ENCODE measurements at places on chromosomes 1 and 21.
A peak's percentile ranks its signal among the peaks of the same experiment; 100 is the strongest.

DNA sequence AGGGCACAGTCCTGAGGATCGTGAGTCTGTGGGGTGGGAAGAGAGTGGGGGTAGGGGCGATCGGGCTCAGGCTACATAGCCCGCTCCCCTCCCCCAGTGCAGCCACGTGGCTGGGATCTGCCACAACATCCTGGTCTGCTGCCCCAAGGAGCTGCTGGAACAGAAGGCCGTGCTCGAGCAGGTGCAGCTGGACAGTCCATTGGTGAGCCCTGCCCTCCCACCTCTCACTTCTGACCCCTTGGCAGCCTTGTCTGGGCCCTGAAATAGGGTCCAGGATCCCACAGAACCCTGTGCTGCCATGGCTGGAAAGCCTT is 5.0 kb downstream of the CNKSR1 start:
- DNase-seq: no peak

GRCh38 chr1:175935566-175936115 is 192.2 kb upstream of the TNR start:
- DNase-seq: no peak

DNA sequence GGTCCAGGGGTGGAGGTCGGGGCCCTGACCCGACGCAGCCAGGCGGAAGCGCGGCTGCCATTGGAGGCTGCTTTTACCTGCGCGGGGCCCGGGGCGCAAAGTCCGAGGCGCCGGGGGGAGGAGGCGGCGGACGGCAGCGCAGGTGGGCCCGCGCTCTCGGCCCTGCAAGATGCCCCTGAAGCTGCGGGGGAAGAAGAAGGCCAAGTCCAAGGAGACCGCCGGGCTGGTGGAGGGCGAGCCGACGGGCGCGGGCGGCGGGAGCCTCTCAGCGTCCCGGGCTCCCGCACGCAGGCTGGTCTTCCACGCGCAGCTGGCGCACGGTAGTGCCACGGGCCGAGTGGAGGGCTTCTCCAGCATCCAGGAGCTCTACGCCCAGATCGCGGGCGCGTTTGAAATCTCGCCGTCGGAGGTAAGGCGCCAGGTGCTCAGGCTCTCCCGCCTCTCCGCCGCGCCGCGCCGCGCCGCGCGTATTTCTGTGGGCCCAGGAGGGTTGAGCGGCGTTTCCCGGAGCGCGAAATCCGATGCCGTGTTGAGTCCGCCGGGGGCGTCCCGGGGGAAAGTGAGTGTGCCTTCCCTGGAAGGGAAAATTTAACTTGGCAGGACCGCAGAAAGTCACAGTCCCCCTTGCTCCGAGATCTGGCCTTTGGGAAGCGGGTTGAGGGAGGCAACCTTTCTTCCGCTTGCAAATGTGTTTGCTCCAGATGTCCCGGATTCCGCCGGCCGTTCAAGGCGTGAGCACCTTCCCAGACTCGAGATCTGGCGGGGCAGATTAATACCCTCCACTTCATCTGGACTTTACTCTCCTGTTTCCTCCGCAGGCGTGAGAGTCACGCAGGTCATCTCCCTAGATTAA is at the start of gene GIPC2:
GIPC2 (plus strand) TSS at position 41 of the 853 bp plus-strand sequence; CDS start at position 170, 129 bp downstream.
- DNase-seq: no peak

DNA sequence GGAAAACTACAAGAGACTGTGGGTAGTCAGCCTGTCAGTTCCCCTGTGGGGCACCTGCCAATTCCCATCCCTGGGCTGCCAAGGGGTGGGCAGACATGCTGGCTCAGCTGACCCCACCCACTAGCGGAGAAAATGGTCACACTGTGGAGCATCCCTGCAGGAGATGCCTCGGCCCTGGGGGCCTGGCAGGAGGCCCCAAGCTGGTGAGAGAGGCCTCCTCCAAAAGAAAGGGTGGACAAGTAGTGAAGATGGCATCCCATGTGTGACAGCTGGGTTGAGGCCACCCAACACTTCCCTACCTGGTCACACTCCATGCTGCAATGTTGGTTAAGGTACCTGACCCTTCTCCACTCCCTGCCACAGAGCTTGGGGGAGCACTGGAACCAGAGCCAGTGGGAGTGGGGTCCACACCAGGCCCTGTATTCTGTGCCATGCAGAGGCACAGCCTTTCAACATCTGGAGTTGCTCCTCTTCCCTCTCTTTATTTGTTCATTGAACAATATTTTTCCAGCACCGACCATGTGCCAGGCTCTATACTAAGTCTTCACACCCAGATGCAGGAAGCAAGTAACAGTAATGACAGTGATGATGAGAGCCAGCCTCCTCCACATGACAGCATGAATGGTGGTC is 59.5 kb downstream of the KLHDC7A start:
- DNase-seq: no peak

- no peak for DNase-seq
Observed at GRCh38 chr21:36237441-36237840, 80.8 kb downstream of the DOP1B start.

DNA sequence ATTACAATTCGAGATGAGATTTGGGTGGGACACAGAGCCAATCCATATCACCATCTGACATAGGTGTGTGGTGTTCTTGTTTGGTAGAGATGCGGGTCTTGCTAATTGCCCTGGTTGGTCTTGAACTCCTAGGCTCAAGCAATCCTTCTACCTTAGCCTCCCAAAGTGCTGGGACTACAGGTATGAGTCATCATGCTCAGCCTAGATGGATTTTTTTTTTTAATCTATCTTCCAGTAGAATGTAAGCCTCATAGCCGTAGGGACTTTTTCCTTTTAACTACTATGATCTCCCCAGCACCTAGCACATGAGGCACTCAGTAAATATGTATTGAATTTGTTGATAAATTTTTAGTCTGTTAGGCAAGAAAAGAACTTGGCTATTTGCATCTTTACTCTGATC is 94.6 kb upstream of the TENT5C start:
- DNase-seq: no peak

DNA sequence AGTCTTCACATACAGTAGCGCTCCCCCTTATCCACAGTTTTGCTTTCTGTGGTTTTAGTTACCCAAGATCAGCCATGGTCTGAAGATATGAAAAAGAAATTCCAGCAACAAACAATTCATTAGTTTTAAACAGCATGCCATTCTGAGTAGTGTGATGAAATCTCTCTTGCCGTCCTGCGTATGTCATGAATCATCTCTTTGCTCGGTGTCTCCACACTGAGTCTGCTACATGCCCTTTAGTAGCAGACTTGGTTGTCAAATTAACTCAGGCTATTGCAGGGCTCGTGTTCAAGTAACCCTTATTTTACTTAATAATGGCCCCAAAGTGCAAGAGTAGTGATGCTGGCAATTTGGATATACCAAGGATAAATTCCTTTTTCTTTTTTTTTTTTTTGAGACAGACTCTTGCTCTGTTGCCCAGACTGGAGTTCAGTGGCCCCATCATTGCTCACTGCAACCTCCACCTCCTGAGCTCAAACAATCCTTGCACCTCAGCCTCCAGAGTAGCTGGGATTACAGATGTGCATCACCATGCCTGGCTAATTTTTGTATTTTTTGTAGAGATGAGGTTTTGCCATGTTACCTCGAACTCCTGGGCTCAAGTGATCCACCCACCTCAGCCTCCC is 22.6 kb downstream of the PHACTR4 start:
- DNase-seq: peak; percentile 77

- no peak for DNase-seq
Observed at GRCh38 chr1:106600626-106601025, 455.8 kb upstream of the PRMT6 start.

GRCh38 chr1:53303726-53304515 is 23.9 kb downstream of the LRP8 start:
- no peak for DNase-seq

GRCh38 chr1:218463194-218464156 is 118.3 kb downstream of the TGFB2 start:
- DNase-seq: no peak

DNA sequence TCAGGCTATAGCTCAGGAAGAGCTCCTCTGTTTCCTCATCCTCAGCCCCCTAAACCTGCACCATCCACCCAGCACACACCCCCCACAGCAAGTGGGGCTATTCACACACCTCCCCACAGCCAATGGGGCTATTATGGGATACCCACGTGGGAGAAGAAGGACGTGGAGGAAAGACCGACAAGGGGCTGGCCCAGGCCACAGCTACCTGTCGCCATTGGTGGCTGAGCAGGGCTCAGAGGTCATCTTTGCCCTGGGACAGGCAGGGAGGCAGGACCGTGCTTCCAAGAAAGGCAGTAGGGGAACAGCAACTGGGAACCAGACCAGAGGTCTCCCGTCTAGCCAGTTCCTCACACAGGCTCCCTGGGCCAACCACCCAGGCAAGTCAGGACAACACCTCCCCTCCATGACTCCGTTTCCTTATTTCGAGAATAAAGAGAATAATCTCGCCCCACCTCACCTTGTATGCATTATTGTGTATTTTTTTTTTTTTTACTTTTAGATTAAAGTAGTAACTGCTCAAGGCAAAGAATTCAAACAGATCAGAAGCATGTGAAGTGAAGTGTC is 92.3 kb upstream of the TARDBP start:
- DNase-seq: no peak

DNA sequence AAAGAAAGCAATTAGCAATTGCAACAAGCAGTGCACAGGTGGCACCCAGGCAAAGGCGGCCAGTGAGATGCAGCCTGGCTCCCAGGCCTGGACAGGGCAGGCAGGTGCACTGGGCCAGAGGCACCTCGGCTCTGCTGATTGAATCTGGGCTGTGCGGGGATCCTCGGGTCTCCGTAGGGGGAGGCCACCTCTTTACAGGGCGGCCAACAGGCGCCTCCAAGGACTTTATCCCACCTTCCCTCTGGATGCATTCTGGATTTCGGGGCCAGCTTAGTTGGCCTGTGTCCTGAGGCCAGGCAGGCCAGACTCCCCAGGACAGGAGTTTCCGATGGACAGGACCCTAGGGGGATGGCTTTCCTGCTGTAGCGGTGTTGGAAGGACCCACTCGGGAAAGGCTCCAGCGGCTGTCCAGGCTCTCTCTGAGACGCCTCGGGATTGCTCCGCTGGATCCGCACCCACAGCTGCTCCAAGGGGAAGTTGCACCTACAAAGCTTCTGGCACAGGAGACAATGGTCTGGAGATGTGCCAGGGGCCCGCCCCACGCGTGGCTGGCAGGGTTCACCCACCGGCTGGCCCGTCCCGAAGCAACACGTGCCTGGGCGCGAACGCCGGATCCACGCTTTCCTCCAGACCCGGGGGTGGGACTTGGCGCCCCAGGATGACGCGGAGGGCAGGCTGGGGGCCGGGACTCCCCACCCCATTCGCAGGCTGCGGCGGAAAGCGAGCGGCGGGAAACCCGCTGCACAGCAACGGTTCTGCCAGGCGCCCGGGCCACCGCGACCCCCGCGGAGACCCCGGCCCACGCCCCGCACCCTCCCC is 810 bp downstream of the SLC19A1 start:
- no peak for DNase-seq

DNA sequence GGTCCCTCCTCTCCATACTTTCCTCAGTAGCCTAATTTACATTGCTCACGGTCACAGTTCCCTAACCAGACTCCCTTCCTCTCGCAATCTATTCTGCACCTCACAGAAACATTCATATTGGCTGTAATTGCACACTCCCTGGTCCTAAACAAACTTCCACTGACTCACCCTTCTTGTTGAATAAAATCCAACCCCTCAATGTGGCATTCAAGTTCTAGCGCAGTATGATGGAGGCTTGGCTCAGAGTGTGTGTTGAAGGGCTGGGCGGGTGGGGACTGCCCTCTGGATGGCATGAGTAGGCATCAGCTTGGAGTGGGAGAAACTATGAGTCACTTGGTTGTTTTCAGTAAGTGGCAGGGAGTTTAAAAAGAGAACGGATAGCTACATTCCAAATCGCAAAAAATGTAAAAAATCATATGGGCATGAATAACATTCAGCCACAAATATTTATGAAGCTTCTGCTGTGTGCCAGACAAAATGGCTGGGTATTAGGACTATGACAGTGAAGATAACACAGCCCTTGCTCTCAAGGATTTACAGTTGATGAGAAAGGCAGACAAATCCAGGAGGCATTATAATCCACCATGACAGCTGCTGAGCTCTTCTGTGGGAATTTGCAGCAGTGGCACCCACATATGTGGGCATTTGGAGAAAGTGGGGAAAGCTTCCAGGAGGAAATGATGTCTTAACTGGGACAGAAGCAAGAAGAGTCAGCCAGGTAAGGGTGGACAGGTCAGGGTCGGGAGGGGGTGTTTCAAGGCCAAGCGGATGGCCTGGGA is 42.2 kb upstream of the LYST start:
- DNase-seq: peak; percentile 29

DNA sequence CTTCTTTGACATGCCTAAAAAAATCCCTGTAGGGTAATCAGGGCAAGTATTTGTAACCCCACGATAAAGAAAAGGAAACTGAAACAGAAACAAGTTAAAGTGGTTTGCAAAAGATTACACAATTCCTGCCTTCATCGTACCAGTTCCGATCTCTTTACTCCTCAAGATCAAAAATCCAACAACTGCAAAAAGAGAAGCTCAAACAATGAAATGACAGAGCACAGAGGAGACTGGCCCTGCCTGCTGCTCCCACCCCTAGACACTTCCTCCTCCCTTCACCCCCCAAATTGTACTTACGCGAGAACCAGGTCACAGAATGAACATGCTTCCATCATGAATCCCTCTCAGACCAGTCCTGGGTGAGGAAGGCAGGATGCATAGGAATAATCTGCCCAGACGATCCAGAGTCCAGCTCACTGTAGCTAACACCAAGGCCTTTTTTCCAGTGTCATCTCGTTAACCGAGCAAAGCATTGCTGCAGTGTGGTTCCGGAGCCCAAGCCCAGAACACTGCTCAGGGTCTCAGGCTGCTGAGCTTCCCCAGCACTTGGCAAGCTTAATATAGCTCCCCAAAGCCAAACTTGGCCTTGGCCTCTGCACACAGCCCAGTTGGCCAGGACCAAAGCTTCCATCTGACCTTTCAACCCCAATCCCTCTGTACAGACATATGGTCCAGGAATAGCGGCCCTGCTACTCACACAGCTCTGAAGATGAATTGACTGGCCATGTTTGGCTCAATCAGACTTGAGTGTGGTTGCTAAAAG is 20.3 kb downstream of the RXRG start:
- DNase-seq: no peak

- DNase-seq: no peak
Observed at GRCh38 chr1:44631333-44631646, 43.0 kb downstream of the TMEM53 start.

- no peak for DNase-seq
Observed at GRCh38 chr1:155759966-155760630, 71.2 kb downstream of the DAP3 start.

DNA sequence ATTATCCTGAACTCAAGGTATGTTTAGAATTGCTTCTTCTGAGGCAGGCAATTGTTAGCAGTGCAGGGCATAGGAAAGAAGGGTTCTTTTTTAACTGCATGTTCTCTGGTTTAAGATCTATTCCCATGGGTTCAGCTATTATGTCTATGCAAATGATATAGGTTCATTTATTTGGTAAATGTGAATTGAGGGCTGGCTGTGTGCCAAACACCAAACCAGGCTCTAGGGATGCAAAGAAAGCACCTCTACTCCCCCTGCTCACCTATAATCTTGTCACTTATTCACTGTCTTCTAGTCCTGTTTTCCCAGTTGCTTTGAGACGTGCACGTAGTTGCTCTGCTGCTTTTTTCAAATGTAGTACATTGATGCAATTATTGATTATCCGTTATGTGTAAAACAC is 691 bp upstream of the KIFAP3 start:
- DNase-seq: no peak

All from AG04450 (cell line).